NCI-H69 (cell line): ENCODE measurements at places on chromosomes 1 and 21.

GRCh38 chr1:22880174-22880601 lies 92.5 kb downstream of the LACTBL1 start:
- peak; percentile 20 for DNase-seq

DNA sequence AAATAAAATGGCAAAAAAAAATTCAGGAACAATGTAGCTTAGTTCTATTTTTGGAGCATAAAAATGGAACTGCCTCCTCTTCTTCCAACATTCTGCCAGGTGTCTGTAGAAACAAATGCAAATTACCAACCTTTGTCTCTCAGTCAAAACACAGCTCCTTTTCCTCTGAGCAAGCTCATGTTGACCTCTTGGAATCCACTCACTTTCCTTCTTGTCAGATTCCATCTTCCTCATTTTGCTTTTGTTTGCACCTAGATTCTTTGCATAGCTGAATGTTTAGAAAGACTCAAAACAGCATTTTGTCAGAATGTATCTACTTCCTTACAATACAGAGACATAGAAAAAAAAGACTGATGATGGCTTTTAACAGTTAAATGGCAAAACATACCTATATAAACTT lies 178.2 kb downstream of the ADGRL2 start:
- no peak for DNase-seq

GRCh38 chr1:92980732-92981647 lies 19.7 kb upstream of the DIPK1A start:
- no peak for DNase-seq

- no peak for DNase-seq
These were observed 108.7 kb upstream of the COL6A1 start for GRCh38 chr21:45872902-45873301.

DNA sequence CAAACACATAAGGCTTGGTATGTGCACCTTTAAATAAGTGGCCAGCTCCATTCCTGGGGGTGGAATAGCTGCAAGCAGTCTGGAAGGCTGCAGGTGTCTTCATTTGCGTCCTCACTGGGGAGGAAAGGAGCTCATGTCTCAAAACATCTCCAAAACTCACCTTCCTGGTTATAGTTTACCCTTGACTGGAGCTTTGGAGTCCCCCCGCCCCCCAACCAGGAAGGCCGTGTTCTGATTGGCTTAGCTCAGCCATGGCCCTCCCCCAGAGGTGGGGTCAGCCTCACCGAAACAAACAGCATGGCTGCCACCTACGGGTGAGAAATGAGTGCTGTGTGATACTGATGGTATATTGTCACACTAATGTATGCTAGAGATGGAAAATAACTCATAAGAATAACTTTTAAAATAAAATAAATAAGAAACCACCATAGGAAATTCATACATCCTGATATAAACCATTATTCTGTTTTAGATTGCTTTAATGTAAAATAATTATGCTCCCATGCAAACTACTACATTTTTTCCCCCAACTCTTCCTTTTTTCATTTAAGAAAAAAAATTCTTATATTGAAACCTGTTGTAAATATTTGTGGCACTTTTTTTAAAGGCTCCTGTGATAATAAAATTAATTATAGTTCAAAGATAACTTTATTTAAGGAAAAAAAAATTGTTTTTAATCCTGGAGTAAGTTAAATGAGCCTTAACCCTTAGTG lies 90.8 kb downstream of the ZP4 start:
- DNase-seq, result peak; percentile 88
